ENCODE measurements at places on chromosomes 4 and X.
A peak's percentile ranks its signal among the peaks of the same experiment; 100 is the strongest.

DNA sequence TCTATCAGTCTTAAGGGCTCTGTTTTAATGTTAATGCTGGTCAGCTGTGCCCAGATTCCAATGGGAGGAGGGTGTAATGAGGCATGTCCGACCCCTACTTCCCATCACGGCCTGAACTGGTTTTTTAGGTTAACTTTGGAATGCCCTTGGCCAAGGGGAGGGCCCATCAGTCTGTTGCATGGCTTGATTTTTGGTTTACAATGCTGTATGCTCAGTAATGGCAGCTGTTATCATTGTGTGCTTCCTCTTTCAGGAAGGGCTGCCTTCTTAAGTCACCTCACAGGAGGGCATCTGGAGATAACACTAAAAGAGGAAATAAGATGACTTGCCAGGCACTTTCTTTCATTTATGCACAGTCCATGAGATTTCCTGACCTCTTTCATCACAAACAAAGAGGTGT, 36.3 kb downstream of the ATXN3L start:
- peak; percentile 42 for DNase-seq

GRCh38 chrX:142036116-142036515, 132.4 kb downstream of the MAGEC1 start:
- DNase-seq = no peak

DNA sequence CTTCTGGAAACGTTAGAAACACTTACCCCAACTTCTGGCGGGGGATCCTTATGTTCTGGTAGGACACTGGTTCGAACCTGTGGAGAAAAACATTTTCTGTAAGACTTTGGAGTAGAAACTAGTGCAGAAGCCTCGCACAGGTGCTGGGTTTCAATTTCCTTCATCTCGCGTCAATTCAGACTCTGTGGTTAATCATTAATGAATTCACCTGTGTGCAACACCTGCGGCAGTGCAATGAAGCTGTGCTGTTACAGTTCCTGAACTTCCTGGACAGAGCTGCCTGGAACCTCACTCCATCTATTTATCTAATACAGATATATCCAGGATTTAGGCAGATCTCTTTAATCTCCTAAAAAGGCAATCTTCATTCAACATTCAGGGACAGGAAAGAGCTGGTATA, 531.4 kb downstream of the INPP4B start:
- no peak for DNase-seq

GRCh38 chr4:100421361-100421978, 96.4 kb downstream of the EMCN start:
- DNase-seq = peak; percentile 85

- no peak for DNase-seq
Observed at GRCh38 chr4:30122711-30123110, 597.5 kb upstream of the PCDH7 start.
